Mesenchymal stem cell (in vitro differentiated cells and primary cell): ENCODE measurements at places on chromosomes 4 and X.

GRCh38 chr4:162981823-162982222, 184.9 kb downstream of the NAF1 start:
- DNase-seq: no peak

DNA sequence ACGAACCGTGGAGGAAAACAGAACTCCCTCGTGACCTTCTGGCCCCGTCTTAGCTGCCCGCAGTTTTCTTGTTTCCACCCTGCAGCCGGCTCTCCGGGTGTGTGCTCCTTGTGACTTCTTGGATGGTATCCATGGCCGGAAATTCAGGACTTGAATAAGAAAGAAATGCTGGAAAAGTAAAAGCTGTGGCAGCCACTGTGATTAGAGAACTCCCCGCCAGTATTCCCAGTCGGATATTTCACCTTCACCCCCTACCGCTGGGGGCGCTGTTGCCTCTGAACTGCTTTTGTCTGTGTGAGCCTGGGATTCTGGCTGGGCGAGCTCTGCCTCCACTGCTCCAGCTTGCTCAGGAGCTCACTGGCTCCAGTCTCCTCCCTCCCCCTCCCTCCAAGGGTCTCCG, 41.5 kb upstream of the CYP4V2 start:
- DNase-seq: no peak

GRCh38 chr4:52704133-52704532, 45.0 kb upstream of the USP46 start:
- no peak for DNase-seq

DNA sequence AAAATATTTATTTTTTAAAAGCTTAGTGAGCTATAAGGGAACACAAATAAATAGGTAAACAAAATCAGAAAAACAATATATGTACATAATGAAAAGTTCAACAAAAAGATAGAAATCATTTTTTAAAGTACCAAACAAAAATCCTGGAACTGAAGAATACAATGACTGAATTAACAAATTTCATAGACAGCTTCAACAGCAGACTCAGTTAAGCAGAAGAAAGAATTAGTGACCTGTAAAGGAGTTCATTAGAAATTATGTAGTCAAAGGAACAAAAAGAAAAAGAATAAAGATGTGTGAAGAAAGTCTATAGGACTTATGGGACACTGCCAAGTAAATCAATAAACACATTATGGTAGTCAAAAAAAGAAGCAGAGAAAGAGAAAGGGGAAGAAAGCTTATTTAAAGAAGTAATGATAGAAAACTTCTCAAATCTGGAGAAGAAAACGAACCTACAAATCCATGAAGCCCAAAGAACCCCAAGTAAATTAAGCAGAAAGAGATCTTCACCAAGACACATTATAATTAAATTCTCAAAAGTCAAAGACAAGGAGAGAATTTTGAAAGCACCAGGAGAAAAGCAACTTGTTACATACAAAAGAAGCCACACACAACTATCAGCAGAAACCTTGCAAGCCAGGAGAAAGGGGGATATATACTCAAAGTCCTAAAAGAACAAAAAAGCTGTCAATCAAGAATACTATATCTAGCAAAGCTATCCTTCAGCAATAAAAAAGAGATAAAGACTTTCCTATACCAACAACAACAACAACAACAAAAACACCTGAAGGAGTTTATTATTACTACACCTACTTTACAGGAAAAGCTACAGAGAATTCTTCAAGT, 338.9 kb downstream of the PTTG2 start:
- no peak for DNase-seq

GRCh38 chr4:151853034-151853433, 92.2 kb upstream of the GATB start:
- no peak for DNase-seq

GRCh38 chr4:185204238-185204910, 574 bp upstream of the CFAP97 start:
- DNase-seq: no peak

DNA sequence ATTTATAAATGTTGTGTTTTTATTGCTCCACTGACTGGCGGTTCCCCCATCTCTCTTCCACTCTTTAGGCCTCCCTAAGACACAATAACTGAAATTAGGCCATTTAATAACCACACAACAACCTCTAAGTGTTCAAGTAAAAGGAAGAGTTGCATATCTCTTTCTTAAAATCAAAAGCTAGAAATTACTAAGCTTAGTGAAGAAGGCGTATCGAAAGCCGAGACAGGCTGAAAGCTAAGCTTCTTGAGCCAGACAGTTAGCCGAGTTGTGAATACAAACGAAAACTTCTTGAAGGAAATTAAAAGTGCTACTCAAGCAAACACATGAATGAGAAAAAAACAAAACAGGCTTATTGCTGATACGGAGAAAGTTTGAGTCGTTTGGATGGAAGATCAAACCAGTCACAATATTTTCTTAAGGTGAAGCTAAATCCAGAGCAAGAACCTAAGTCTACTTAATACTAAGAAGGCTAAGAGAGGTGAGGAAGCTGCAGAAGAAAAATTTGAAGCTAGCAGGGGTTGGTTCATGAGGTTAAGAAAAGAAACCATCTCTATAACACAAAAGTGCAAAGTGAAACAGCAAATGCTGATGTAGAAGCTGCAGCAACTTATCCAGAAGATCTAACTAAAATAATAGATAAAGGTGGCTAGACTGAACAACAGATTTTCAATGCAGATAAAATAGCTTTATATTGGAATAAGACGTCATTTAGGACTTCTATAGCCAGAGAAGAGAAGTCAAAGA, 194.0 kb upstream of the TTC29 start:
- DNase-seq: no peak

- no peak for DNase-seq
Observed at GRCh38 chr4:67587156-67587555, 28.6 kb downstream of the STAP1 start.

DNA sequence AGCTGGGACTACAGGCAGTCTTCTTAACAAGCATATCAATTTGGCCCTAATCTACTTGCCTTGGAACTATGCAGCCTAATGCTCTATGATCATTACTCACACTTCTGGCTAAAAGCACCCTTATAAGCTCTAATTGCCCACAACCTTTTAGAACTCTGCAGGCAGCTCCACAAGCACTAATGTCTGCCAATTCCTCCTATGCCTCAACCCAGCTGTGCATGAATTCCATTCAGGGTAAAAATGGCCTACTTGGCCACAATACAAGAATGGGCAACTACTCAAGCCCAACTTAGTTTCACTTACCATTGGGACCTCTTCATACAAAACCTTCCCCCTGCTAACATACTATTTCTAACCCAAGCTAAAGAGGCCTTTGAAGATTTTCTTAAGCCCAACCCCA, 51.7 kb downstream of the ZNF718 start:
- no peak for DNase-seq

DNA sequence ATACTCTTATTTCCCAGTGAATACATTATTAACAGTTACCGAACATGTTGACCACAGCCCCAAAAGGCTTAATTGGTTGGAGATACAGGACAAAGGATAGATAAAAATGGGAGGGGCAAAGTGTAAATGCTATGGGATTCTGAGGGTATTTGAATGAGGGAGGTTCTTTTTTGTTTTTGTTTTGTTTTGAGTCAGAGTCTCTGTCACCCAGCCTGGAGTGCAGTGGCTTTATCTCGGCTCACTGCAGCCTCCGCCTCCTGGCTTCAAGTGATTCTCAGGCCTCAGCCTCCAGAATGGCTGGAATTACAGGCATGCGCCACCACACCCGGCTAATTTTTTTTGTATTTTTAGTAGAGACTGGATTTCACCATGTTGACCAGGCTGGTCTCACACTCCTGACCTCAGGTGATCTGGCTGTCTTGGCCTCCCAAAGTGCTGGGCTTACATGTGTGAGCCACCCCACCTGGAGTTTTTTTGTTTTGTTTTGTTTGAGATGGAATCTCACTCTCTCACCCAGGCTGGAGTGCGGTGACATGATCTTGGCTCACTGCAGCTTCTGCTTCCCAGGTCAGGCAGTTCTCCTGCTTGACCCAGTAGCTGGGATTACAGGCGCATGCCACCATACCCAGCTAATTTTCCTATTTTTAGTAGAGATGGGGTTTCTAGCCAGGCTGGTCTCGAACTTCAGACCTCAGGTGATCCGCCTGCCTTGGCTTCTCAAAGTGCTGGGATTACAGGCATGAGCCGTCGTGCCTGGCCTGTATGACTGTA, 9.0 kb downstream of the UBE2K start:
- DNase-seq: no peak

GRCh38 chr4:30460818-30461217, 259.4 kb upstream of the PCDH7 start:
- DNase-seq: no peak

GRCh38 chr4:34043131-34043530, 2201.2 kb downstream of the ARAP2 start:
- peak; percentile 24 for DNase-seq

- no peak for DNase-seq
Observed at GRCh38 chr4:87014284-87014782, 79.5 kb downstream of the AFF1 start.

GRCh38 chr4:173307778-173308177, 26.4 kb downstream of the HMGB2 start:
- DNase-seq: no peak

- no peak for DNase-seq
Observed at GRCh38 chr4:77269505-77269904, 112.5 kb downstream of the CCNG2 start.

DNA sequence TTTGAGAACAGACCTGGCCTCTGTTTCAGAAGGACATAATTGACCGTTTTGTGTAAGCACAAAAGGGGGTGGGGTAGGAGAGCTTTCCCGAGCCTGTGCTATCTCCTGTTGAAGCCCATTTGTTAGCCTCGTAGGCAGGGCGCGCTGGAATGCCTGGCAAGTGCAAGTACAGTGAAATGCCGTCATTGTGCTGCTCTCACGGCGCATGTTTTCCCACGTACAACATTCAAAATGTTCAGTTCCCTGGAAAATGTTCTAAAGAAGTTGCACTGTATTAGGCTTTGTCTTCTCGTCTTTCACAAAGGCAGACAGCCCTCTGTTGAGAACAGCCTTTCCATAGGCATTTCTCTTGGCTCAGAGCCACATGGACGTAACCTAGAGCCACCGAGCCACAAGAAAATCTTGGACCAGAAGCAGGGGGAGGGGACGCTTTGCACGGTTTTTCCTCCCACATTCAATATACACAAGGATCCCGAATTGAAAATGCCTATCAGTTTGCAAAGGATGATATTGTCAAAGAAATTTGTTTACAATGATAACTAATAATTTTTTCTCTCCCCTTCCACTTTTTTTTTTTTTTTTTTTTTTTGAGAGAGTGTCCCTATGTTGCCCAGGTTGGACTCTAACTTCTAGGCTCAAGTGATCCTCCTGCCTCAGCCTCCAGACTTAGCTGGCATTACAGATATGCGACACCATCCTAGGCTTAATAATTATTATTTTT, 54.6 kb upstream of the RAPGEF2 start:
- DNase-seq: peak; percentile 39

- no peak for DNase-seq
Observed at GRCh38 chr4:112125416-112125815, 19.8 kb upstream of the FAM241A start.

DNA sequence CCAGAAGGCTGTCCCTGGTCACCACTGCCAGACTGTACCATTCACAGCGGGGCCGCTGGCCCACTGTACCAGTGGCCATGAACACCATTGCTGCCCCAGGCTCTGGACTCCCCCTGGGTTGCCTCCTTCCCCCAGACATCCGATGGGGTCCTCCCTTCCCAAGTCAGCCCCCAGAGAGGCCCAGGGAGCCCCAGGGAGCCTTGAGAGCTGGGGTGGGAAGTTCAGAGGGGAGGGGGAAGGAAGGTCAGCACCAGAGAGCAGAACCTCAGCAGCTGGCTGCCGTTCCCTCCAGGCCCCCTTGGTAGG, 441 bp upstream of the ARHGAP4 start:
- no peak for DNase-seq

- DNase-seq: no peak
Observed at GRCh38 chr4:145182222-145182621, 1.8 kb upstream of the OTUD4 start.

GRCh38 chrX:64571011-64571410, 175.8 kb upstream of the MTMR8 start:
- no peak for DNase-seq
